ENCODE measurements at places on chromosomes 11 and 22.

GRCh38 chr22:46537946-46538813, 760 bp upstream of the CELSR1 start:
- DNase-seq: peak; percentile 18
- peak overlapping the region; percentile 70 for H3K4me3 ChIP-seq
- H3K4me1 ChIP-seq: peaks cover 24% of the 10 kb centered on the region
- H3K36me3 ChIP-seq: no peaks in the 10 kb centered on the region
- no peak overlapping the region for H3K27ac ChIP-seq

- H3K27me3 ChIP-seq: no peaks in the 10 kb centered on the region
- H3K36me3 ChIP-seq: no peaks in the 10 kb centered on the region
- H3K4me3 ChIP-seq: no peak overlapping the region
- peak overlapping the region; percentile 81 for H3K27ac ChIP-seq
- peak; percentile 51 for DNase-seq
Measured at GRCh38 chr11:20000351-20001134, 159.7 kb downstream of the DBX1 start.

- no peak overlapping the region for H3K4me3 ChIP-seq
- no peaks in the 10 kb centered on the region for H3K4me1 ChIP-seq
- peaks cover 4% of the 10 kb centered on the region for H3K36me3 ChIP-seq
- DNase-seq: no peak
- no peak overlapping the region for H3K27ac ChIP-seq
Measured at GRCh38 chr11:46958777-46959176, 22.2 kb downstream of the CSTPP1 start.

DNA sequence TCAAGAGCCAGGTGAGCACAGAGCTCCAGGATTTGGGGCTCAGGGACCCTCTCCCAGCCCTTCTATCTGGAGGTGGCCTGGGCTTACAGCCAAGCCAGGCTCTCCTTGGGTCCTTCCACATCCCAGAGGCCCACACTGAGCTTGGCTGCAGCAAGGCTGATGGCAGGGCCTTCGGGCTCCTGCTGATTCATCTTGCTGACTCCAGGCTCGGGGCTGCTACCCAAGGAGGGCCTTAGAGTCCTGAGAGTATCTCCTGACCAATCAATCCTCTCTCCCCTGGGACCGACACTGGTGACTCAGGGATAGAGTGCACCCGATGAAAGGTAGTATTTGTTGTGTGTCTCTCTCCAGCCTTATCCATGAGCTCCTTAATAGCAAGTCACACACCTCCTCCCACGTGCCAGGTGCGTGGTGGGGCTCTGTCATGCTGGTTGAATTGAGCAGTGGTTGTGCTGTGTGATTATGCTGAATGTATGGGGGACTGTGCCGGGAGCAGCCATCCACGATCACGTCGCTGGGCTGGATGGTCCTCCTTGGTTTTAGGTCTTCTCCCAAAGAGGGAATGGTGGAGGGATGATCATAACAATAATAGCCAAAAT, 62.3 kb downstream of the GRIK4 start:
- no peak overlapping the region for H3K27ac ChIP-seq
- no peak overlapping the region for H3K4me3 ChIP-seq
- H3K27me3 ChIP-seq: peaks cover 55% of the 10 kb centered on the region
- no peak for DNase-seq

DNA sequence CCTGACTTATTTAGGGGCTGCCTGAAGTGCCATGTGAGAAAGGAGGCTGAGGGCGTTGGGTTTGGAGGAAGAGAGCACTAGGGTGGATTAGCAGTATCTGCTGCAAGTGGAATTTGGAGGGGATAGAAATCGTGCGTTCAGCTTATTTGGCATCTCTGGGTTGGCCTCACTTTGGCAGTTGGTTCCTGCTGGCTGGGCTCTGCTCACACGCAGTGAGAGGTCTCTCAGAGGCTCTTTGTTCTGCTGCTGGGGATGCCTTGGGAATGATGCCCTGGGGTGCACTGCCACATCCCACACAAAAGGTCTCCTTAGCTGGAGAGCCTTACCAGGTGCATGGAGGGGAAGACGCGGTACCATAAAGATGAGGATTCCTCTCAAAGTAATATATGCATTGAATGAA, 17.7 kb upstream of the MICAL2 start:
- H3K36me3 ChIP-seq: no peaks in the 10 kb centered on the region
- H3K4me3 ChIP-seq: no peak overlapping the region
- DNase-seq: no peak
- peaks cover 64% of the 10 kb centered on the region for H3K4me1 ChIP-seq
- peak overlapping the region; percentile 17 for H3K27ac ChIP-seq
- no peaks in the 10 kb centered on the region for H3K27me3 ChIP-seq

Measured in left ventricle myocardium inferior (tissue), 1 donor.